ENCODE measurements at places on chromosomes 13 and 19.

DNA sequence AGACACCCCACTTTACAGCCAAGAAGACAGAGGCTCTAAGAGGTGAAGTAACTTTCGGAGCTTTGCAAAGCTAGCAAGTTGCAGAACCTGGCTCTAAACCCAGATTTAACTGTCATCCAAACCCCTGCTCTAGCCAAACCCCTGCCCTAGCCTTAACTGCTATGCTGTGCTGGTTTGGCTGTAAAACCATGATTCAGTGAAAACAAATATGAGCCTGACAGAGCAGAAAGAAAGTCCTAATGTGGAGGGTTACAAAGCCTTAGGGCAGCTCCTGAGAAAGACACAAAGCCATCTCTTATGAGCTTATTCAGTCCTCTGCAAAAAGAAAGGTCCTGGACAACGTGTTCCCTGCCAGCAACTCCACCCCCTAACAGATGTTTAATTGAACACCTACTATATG lies 172.8 kb downstream of the KATNAL1 start:
- DNase-seq, result no peak

DNA sequence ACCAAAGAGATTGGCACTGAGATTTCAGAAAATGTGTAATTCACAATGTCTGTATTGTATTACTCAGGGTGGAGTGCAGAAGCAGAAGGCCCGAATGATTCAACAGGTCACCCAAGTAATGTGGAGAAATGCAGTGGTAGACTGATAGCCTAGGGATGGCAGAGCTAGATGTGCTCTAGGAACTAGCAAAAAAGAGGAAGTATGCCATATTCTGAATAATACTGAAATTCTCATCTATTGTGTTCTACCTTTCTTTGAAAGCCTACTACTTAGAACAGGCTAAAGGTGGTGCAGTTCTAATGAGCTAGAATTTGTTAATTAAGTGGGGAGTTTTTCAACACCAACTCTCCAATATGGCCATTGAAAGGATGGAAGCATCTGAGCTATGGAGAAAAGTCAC lies 1449.8 kb upstream of the MIR17HG start:
- DNase-seq, result no peak

- DNase-seq, result no peak
These were observed 4.4 kb downstream of the CKAP2 start for GRCh38 chr13:52459668-52460067.

DNA sequence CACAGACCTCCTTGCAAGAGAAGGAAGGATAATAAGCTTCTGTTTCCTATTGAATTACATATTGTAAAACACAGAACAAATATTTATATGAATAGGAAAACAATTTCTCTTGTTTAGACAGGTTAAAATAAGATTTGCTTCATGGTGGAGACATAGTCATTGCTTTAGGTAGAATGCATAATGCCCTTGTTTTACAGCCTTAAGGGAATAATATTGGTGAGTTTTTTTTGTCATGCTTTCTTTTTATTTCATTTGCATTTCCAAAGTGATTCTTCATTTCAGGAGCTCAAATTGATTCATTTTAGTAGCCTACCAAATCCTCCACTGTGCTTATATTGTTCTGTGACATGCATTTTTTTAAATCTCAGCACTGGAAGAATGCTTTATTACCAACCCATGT lies 690.7 kb downstream of the OLFM4 start:
- no peak for DNase-seq

DNA sequence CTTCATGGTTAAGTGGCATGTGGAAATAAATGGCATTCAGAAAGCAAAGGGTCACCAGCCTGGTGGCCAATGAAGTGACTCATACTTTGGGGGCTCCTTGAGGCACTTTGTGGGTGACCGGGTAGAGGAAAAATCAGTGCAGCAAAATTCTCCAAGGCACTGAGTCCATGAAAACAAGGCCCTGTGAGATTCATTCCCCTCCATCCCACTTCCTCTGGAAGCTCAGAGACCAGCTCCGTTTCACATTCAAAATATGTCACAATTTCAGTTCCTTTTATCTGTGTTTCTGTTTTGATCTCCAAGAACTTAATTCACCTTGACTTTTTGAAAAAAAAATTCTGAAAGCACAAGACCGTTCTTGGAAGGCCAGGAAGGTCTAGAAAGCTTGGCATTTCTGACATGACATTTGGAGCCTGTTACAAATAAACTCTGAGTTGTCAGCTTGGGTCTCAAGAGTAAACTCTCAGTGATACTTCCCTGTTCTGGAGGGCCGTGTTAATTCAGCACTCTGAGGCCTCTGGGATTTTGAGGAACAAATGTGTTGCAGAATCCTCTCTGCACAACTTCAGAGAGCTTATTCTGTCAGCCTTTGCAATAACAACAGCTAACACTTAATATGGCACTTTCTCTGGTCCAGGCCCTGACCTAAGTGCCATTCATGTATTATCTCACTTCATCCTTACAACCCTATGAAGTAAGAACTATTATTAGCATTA lies 6.8 kb downstream of the CYSLTR2 start:
- no peak for DNase-seq

GRCh38 chr13:23642110-23642509 lies 71.9 kb downstream of the TNFRSF19 start:
- no peak for DNase-seq

- no peak for DNase-seq
These were observed 18.5 kb upstream of the SPRY2 start for GRCh38 chr13:80359414-80359777.

DNA sequence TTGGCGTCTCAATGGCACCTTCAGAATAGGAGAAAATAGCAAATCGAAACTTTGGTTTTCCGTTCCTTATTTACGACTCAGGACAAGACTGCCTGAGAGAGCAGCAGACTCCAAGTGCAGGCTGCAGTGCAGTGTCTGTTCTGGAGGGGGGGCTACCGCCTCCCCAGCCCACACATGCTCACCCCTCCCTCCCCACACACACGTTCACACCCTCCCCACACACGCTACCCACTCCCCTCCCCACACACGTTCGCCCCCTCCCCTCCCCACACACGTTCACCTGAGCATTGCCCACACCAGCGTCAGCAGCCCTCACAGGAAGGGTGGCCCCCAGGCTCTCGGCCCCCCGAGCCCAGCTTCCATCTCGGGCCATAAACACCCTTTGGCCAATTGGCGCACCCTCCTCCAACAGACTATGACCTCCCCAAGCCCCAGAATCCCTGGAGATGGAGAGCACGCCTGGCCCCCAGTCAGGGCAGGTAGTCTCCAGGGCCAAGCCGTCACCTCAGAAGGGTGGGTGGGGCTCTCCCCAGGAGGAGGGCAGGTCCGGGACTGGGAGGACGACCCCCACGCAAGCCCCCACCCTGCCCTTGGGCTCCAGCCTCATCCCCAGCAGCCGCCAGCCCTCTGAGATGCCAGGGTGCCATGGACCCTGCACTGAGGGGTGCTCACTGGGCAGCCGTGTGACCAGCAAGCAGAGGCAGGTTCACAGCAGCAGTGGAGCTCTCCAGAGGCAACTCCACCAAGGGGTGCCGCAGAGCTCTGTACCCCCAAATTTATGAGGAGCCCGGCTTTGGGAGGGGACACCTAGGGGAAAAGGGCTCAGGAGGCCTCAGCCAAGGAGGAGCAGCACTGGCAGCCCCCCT lies 27.5 kb downstream of the RASA3 start:
- DNase-seq, result no peak

Data from LNCaP clone FGC (cell line).